ENCODE measurements at places on chromosomes 4 and X.
A peak's percentile ranks its signal among the peaks of the same experiment; 100 is the strongest.

DNA sequence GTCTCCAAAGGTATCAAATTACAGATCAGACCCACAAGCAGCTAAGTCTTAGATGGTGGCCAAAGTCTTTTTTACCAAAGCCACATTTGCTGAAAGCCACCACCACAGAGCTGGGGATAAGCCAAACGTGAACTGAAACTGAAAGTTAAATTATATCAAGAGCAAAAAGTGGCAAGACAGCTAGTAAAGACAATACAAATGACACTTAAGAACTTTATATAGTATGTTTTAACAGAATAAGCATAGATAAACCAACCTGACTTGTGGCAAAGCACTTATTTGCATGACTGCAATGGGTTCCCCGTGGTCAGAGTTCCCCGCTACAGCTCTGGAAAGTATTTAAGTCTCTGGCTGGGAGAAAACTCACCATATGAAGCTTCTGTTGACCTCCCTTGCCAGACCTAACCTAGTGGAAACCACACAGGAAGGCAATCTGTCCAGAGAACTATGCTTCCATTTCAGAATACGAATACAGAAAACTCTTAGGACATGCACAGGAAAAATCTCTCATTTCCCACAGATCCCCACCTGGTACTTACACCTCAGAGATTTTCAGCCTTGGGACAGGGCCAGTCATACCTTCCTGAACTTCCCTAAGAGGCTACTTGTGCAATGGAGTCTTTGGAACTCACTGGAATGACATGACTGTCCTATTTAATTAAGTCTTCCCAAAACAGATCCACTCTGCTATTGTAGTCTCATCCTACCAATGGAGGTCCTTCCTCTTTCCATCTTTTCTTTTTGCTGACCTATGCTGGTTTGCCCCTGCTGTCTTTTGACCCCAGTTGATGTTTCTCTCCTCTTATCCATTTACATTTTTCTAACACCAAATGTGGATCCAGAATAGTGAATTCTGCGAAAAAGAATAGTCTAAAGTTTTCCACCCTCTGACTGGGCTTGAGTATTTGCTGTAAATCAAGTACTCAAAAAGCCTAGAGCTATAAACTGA, 225.1 kb downstream of the NR3C2 start:
- DNase-seq, result peak; percentile 89

- DNase-seq, result no peak
These were observed 4.3 kb downstream of the EPHA5 start for GRCh38 chr4:65665771-65666523.

- DNase-seq, result no peak
These were observed 30.6 kb downstream of the PDK3 start for GRCh38 chrX:24495700-24496099.

DNA sequence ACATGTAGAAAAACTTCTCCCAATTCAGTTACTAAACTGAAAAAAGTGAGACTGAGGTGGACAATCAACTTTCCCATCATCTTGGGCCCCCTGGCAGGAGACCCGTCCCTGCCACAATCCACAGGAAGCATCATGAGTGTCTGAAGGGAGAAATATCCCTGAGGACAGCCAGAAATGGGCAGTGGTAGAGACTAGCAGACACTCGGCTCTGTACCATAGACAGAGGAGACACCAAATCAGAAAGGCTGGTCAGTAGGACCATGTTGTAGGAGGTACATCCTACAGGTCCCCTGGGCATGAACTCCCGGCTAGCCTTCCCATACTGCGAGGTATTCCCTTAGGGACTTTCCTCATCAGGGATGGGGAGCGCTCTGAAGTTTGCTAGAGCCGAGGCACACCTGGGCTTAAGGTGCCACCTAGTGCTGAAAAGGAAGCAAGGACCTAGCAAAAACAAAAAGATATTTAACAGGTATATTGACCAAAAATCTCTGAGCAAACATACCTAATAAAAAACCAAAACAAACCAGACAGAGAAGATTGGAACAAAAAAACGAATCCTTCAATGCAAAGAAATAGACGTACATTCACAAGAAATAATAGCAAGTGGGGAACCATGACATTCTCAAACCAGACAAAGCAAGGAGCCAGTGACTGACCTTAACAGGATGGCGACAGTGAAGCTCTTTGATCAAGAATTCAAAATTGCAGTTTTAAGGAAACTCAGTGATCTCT, 55.6 kb downstream of the HAUS3 start:
- no peak for DNase-seq

- no peak for DNase-seq
These were observed 28.1 kb downstream of the CLNK start for GRCh38 chr4:10656420-10656819.

GRCh38 chrX:154791467-154791866, 13.8 kb downstream of the MPP1 start:
- no peak for DNase-seq

DNA sequence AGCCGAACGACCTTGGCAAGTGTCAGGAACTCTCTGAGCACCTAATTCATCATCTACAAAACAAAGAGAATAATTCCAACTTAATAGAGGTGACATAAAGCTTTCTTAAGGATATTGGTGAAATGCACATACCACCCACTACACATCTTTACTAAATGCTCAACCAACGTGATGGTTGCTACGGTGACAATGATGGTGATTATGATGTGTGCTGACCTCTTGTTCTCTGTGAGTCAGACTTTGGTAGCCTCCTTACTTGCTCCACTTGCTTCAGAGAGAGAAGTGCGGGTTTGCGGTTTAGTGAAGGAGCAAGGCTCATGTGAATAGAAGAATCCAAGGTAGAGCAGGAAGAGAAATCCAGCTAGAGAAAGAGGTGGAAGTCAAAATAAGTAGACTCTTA, 52.8 kb upstream of the CLNK start:
- no peak for DNase-seq

- DNase-seq, result peak; percentile 89
These were observed 26.7 kb upstream of the GUCY1A1 start for GRCh38 chr4:155639704-155640523.

DNA sequence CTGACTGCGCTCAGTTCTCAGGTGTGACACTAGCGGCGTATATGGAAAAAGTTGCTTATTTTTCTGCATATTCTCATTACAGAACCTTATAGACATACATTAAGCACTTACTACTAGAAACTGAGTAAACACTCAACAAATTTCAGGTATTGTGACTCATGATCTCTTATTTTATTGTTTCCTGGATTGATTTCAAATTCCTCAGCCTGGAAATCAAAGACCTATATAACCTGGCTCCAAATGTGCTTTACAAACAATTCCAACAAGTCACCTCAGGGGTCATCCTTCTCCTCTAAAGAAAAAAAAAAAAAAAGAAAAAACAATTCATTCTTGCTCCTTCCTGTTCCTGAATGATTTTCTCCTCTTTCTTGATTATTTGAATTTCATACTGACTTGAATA, 152.3 kb downstream of the ADAM29 start:
- no peak for DNase-seq

- DNase-seq, result no peak
These were observed 1177.1 kb downstream of the ADGRL3 start for GRCh38 chr4:62377245-62377644.

DNA sequence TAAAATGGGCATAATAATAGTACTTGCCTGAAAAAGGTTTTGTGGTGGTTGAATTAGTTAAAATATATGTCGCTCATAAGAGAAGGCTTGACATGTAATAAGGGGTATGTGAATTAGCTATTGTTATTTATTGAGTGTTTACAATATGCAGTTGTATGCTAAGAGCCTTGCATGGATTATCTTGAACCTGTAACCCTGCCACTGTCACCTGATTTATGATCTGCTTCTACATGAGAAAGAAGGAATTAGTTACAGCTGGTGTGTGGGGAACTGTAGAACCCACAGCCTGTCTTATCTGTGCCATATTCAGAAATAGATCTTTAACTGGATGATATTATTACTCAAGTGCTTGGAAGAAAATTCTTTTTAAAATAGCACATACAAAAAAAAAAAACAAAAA, 227.7 kb downstream of the LDB2 start:
- DNase-seq, result no peak

DNA sequence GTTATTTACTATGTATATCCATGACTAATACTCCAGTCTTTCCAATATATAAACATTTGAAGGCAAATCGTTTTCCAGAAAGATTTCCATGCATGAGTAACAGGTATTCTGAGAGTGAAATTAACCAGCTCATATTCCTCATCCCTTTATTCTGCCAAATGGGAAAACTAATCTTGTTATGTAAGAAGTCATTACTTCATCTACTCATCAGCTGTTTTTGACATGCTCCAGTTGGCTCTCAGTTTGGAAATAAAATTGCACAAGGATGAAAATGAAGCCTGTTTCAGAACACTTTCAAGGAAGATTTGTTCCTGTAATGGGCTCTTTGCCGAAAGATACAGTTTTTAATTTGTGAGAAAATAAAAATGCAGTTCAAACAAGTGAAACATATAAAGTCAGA, 121.9 kb downstream of the KCTD8 start:
- no peak for DNase-seq

GRCh38 chr4:80989921-80990544, 40.5 kb upstream of the BMP3 start:
- DNase-seq, result peak; percentile 56

GRCh38 chr4:58807843-58808615, 1697.8 kb upstream of the IGFBP7 start:
- DNase-seq, result no peak

- DNase-seq, result no peak
These were observed 30.6 kb upstream of the SCML1 start for GRCh38 chrX:17706676-17707075.

DNA sequence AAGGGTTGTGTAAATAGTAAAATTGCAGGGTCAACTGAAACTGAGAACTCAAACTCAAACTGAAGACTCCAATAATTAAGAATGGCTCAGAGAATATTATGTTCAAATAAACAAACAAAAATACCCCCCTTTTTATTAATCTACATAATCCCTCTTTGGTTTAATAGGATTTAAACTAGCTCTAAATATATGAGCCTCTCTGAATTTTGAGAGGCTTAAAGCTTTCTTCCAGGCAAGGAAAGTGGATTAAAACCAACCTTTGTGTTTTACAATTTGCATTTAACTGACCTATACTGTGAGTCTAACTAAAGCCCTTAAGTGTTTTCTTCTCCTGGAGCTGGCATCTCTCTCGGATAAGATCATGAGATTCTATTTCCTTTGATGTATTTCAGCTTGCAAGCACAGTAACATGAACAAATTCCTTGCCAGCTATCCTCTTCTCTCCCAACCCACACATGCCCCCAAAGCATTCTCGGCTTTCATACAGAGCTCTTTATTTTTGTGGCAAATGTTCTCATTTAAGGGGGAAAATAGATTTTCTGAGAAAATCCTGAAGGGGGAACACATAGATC, 1310.8 kb upstream of the AGA start:
- DNase-seq, result no peak

GRCh38 chr4:123661080-123661737, 264.6 kb downstream of the SPRY1 start:
- peak; percentile 34 for DNase-seq

GRCh38 chr4:130035391-130035790, 939.4 kb downstream of the C4orf33 start:
- DNase-seq, result no peak

- no peak for DNase-seq
These were observed 927.5 kb upstream of the SLIT2 start for GRCh38 chr4:19324184-19324583.

DNA sequence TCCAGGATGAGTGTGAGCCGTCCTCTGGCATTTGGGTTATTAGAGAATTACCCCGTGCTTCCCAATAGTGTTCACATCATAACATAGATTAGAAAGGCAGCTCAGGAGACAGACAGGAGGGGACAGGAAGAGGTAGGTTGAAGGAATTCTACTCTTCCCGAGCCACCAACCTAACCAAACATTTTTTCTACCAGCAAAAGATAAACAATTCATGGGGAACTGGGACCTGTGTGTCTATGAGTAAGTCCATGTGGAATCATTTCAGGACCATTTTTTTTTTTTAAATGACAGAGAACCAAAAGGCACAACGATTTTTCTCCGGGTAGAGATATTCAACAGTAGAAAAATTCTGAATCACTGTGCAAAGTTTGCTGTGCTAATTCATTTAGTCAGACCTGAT, 174.2 kb upstream of the ETNPPL start:
- DNase-seq, result no peak

DNA sequence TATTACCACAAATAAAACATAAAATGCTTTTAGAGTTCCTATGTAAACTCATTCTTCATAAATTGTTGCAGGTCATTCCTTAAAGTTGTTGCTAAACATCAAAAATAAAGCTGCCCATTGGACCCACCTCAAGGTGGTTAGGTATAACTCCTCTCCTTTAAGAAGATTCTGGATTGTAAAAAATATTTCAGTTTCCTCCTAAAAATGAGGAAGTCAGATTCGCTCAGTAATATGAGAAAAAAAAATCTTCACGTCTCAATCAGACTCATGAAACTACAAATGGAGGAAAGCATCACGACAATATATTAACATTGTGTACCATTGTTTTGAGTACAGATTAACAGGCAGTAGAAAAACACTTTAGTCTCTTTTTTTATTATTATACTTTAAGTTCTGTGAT, 105.9 kb downstream of the DDX60 start:
- peak; percentile 48 for DNase-seq

- DNase-seq, result no peak
These were observed 46.2 kb upstream of the IL9R start for GRCh38 chrX:155951237-155951789.

- DNase-seq, result peak; percentile 69
These were observed 944 bp downstream of the FUNDC2 start for GRCh38 chrX:155027509-155028066.

DNA sequence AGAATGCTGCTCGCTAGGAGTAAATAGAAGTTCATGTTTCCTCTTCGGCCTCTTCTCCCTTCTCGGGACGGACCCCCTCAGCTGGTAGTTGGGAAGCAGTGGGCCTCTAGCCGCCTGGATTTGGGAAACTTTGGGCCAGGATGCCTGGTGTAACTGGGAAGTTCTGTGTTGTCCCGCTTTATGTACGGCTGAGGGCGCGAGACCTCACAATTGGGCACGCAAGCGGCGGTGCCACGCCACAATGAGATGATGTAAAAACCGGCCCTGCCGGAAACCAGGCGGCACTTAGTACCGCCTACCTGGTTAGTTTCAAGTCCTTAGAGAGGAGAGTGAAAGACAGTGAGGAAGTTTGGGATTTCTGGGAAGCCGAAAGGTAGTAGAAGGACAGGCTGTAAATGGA, at the start of gene CT83:
Gene CT83 (minus strand): TSS at position 155 of the 400 bp plus-strand sequence. CDS start 120 bp downstream, at position 35.
- no peak for DNase-seq

DNA sequence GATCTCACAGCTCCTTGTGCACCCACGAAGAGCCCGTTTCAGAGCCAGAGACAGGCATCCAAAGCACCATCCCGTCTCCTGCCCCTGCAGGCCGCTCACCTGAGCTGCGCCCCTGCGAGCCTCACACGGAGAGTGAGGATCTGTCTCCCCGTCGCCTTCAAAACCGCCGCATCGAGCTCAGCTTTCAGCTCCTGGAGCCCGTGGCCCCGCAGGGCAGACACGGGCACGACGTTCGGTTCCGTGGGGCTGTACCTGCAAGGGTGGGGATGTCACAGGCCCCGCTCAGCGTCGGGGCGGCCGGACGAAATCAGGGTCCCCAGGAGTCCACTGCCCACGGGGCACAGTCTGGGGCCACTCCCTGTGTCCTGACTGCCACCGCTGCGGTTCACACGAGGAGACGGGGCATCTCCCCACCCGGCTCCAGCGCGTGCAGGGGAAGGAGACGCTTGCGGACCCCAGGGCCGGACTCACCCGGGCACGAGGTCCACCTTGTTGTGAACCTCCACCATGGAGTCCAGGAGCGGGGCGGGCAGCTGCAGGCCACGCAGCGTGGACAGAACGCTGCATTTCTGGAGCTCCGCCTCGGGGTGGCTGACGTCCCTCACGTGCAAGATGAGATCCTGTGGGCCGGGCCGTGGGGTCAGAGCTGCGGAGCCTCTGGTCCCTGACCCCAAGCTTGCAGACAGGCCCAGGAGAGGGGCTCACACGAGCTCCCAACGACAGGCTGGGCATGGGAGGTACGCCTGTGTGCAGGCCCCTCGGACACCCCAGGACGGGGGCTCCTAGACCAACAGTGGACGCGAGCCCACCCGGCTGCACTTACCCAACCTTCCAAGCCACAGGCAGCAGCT, 11.1 kb downstream of the GTPBP6 start:
- no peak for DNase-seq
